ENCODE measurements at places on chromosomes 1 and 21. TPM values are rescaled to one million over a fixed set of nuclear protein-coding genes. Genes with fewer than 3 reads are reported as not detected.

GRCh38 chr1:26293911-26294463 lies 12.4 kb downstream of the UBXN11 start:
- DNase-seq = peak; percentile 72

GRCh38 chr21:44539046-44539445 lies 949 bp downstream of the KRTAP10-1 start:
- DNase-seq = peak; percentile 38

DNA sequence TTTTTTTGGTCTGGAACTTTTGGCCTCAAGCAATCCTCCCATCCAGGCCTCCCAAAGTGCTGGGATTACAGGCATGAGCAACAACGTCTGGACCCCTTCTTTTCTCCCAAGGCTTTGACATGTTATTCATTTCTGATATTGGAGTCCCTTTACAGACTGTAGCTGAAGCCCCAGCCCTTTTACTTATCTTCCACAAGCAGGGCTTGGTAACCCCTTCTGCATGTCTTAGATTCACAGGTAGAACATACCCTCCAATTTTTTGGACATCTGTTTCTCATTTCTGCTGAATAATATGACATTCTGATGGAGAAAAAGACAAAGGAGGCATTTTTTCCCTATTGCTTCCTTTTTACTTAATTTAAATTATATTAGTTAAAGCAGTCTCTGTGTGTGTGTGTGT lies 39.2 kb upstream of the RGS21 start:
- DNase-seq = no peak

GRCh38 chr1:40740997-40741736 lies 42.4 kb upstream of the KCNQ4 start:
- DNase-seq = no peak

DNA sequence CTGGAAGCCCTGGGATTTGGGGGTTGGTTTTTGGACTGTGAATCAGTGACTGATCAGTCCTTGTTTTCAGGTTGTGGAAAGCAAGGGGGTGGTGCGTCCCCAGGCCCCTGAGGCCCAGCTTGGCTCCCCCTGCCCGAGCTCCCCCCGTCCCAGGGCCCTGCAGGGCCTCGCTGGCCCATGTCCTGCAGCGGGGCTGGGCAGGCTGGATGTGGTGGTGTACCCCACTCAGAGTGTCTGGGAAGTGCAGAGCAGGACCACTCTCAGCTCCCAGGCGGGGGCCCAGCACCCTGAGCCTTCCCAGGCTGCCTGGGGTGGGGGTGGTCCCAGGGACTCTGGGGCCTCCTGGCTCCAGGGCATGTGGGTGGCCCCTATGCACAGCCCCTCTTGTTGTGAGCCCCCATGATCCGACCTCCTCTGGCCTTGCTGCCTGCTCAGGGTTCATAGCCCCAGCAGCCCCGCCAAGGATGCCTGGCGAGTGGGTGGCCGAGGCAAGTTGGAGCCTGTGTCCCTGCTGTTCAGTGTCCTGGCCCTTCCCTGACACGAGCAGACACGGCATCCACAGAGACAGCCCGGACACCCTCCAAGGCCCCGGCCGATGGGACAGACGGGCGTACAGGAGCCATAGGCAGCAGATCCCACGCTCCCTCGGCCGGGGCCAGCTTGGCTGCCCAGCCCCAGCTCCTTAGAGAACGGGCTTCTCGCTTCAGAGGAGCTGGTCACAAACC lies 37.9 kb downstream of the SLX9 start:
- no peak for DNase-seq

The YOD1 gene
- 8.3 TPM for total RNA-seq

The SYCP1 gene
- not detected for total RNA-seq
